ENCODE measurements at places on chromosomes 7 and 10. TPM values are rescaled to one million over a fixed set of nuclear protein-coding genes. Genes with fewer than 3 reads are reported as not detected.

Gene FBXO24
- total RNA-seq, result 0.20 TPM

Gene CPA4
- total RNA-seq, result 63.8 TPM

Gene CRCP
- 28.2 TPM for total RNA-seq

Gene POT1
- 72.1 TPM for total RNA-seq

Gene FAM241B
- 1.7 TPM for total RNA-seq

Gene DOCK1
- 80.8 TPM for total RNA-seq

Gene BAMBI
- total RNA-seq, result 8.0 TPM

Gene TAS2R41
- not detected for total RNA-seq

Gene CPA2
- not detected for total RNA-seq

Gene SLC26A3
- not detected for total RNA-seq

Gene ADIRF
- total RNA-seq, result 69.2 TPM

Gene ANKRD61
- not detected for total RNA-seq

Gene CALHM1
- not detected for total RNA-seq

Gene IL6
- total RNA-seq, result 0.30 TPM

Gene AKR1C2
- total RNA-seq, result 4.5 TPM

Gene CCL24
- total RNA-seq, result 1.2 TPM

Gene PAPOLB
- total RNA-seq, result 0.30 TPM

Gene CALD1
- 196 TPM for total RNA-seq

Gene IQCE
- 8.0 TPM for total RNA-seq

Gene TMEM176B
- total RNA-seq, result 24.6 TPM

Gene NPTX2
- 2.4 TPM for total RNA-seq

Gene UNCX
- not detected for total RNA-seq

Gene FKBP14
- total RNA-seq, result 30.4 TPM

Gene DYDC2
- total RNA-seq, result 0.10 TPM

Gene C10orf53
- not detected for total RNA-seq

Gene RNF32
- 0.89 TPM for total RNA-seq

Gene CADPS2
- 8.3 TPM for total RNA-seq

Gene STK31
- 0.20 TPM for total RNA-seq

Gene GSDME
- 6.9 TPM for total RNA-seq

Gene LRRD1
- 0.30 TPM for total RNA-seq

Gene NEUROG3
- total RNA-seq, result not detected

Measured in skin of body (tissue), 3 donors.